ENCODE measurements at places on chromosomes 2 and 18.

- ATAC-seq: no peak
Measured at GRCh38 chr2:74191596-74192380, 6.6 kb upstream of the MTHFD2 start.

DNA sequence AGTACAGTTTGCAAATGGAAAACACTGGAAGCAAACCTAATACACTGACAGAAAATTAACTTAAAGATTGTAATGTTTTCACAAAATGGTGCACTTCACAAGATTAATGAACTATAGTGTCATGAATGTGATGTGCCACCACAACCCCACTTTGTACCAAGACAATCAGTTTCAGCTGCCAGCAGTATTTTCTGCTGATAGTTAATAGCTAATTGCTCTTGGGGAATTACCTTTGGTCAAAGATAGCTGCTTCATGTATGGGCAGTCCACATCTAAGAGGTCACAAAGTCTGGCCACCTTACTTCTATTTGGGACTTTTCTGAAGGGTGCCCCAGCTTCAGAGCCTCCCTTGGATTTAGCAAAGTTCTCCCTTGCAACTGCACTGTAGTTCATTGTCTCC lies 254.0 kb downstream of the CALCRL start:
- no peak for ATAC-seq

GRCh38 chr2:96688649-96689430 lies 46.3 kb downstream of the FER1L5 start:
- ATAC-seq: no peak

GRCh38 chr2:37026050-37026449 lies 58.1 kb downstream of the HEATR5B start:
- ATAC-seq: no peak

- ATAC-seq: no peak
Measured at GRCh38 chr2:170227951-170228350, 50.0 kb downstream of the MYO3B start.

- no peak for ATAC-seq
Measured at GRCh38 chr2:105646774-105647076, 98.0 kb upstream of the NCK2 start.

DNA sequence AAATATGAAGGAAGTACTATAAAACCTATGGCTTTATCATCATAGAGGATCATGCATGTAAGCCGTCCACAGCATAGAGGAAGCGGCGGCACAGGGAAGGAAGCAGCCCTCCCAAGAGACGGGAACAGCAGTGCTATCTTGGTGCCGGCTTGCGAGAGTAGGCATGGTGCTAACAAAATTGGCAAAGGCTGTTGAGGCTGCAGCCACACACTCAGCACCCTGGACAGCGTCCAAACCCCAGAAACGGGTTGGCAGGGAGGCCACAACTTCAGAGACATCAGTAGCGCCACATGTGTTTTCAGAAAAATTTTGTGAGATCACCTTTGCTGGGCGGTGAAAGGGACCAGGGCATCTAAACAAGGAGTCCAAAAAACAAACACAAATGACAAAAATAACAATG lies 37.7 kb downstream of the NETO1 start:
- no peak for ATAC-seq

DNA sequence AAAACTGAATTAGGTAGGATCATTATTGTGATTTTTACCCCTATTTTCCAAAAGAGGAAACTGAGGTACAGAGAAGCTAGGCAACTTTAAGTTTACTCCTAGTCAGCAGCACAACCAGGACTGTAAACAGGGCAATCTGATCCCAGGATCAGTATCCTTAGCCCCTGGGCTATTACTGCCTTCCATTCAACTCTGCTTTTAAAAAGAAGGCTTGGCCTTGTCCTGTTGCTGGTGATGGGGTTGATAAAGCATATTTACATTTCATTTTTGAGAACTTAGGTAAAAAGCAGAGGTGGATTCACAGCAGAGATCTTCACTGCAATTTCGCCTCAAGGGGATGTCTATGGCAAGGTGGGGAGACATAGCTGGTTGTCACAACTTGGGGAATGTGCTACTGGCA lies 148.5 kb downstream of the GALNT14 start:
- ATAC-seq: no peak

DNA sequence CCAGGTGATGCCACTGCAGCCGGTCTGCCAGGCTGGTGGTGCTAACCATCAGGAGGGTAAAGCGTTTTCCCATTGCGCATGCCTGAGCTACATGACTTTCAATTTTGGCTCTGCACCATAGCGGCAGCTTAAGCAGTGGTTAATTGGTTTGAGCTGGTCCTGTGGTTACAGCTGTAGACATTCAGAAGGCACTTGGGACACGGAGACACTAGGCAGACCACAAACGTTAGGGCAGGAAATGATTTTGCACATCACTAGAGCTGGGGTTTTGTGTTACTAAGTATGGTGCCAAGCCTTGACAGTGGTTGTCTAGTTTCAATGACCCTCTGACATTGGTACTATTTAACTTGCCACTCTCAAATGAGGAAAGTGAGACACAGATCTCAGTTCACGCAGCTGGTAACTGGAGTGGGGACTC lies 28.9 kb upstream of the CNOT11 start:
- ATAC-seq: peak; percentile 99

DNA sequence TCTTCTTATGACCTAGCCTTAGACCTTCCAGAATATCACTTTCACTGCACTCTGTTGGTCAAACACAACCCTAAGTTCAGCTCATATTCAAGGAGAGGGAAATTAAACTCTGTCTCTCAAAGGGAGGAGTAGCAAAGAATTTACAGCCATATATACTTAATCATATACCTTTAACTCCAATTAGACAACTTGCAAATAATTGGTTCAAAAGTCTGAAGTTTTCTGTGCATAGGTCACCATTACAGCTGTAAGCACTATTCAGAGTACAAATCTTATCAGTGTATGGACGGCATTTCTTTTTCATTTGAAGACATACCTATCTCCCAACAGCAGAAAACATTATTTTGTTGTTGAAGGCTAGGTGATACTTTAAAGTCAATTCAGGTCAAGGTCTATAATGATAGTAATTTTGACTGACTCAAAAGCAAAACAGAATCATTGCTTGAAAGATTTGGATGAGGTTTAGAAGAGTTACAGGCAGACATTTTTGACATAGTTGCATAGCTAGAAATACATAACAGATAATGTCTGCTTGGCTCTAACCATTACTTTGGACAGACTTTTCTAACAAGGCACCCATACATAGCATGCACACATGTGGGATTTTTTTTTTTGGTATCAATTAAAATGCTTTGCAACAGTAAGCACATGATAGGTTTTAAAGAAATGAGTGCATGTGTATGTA lies 131.5 kb downstream of the CPS1 start:
- ATAC-seq: no peak

DNA sequence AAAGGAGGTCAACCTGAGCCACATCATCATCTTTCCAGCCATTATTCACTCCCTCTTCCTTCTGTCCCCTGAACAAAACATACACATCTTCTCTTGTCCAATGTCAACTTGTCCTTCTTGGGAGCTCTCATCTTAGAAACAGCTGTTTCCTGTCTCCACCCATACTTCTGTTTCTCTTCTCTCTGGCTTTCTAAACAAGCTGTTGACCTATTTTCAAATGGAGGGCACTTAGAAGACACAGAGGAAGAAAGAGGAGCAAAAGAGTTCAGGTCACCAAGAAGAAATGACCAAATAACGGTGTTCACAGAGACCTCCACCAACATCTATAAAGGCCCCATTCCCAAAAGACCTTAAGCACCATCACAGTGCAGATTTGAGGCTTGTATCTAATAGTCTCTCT lies 355.9 kb upstream of the HNRNPA3 start:
- no peak for ATAC-seq

- ATAC-seq: peak; percentile 55
Measured at GRCh38 chr2:168192839-168193616, 54.4 kb downstream of the STK39 start.

DNA sequence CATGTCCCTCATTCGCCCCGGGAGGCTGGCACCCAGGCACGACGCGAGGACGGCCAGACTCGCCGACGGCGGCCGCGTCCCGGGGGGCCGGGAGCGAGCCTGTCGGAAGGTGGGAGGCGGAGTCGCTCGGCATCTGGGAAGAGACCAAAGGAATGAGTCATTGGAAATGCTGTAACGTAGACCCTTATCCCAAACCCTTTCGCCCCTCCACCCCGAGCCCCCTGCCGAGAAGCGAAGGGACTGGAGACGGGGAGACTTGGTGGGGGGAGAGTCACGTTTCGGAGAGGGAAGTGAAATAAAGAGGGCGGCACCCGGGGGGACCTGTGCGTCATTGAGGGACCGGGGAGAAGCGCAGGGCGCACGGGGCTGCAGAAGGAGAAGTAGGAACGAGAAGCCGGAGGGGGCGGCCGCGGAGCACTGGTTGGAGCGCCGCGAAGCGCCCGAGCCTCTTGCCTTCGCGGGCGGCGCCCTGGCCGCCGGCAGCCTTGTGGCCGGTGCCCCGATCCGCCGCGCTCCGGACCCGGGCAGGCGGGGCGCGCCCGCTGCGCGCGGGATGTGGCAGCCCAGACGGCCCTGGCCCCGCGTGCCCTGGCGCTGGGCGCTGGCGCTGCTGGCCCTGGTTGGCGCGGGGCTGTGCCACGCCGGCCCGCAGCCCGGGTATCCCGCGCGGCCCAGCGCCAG lies at the start of gene EMILIN2:
EMILIN2 (plus strand) TSS at position 371 of the 681 bp plus-strand sequence; CDS start at position 554, 183 bp downstream.
- peak; percentile 36 for ATAC-seq

DNA sequence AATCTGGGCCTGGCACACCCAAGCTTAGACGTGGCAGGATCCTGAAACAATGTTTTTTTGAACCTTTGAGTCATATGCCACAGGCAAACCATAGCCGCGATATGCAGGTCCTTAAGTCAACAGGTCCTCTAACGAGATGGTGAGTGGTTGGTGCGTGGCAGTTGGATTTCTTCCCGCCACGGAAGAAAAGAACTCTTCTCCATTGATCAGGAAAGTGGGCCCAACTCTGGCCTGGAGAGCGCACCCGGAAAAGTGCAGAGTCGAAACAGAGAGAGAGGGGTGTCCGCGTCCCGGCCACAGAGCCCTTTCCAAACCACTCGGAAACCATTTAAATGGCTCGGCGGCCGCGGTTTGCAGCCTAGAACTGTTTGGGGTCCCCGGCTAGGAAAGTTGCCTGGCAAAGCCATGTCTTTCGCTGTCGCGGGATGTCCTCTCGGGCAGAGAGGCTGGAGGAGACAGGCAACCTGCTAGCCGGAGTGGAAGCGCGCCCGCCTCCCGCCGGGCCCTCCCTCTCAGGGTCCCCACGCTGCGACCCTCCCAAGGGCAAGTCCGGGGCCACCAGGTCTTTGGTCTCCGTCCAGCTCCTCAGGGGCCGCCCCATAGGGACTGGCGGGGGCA lies 777 bp downstream of the GALNT3 start:
- peak; percentile 34 for ATAC-seq

- no peak for ATAC-seq
Measured at GRCh38 chr18:35063875-35064690, 22.9 kb downstream of the MAPRE2 start.

GRCh38 chr2:20194097-20195015 lies 30.6 kb downstream of the SDC1 start:
- no peak for ATAC-seq

DNA sequence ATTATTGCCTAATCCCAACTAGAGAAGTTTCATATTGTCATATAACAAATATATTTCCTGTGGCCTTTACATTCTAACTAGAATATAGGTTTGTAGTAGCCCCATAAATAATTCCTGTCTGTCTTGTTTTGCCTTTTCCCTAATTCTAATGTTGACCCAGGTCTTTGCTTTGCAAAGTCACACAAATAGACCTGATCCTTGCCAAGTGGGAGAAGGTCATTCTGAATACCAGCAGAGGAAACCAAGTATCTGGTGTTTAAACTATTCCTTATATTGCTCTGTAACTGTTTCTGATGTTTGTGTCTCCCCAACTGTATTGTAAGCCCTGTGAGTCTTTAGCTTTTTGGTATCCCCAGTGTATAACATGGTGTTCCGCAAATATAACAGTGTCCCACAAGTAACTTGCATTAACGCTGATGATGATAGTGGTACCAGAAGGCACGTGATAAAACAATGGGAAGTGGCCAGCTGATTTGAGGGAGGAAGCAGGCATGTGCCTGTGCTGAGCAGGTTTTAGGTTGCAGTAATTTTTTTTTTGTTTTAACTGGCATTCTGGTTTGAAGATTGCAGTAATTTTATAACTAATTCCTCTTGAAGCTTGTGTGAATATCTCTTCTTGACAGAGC lies 11.1 kb downstream of the HADHB start:
- no peak for ATAC-seq

DNA sequence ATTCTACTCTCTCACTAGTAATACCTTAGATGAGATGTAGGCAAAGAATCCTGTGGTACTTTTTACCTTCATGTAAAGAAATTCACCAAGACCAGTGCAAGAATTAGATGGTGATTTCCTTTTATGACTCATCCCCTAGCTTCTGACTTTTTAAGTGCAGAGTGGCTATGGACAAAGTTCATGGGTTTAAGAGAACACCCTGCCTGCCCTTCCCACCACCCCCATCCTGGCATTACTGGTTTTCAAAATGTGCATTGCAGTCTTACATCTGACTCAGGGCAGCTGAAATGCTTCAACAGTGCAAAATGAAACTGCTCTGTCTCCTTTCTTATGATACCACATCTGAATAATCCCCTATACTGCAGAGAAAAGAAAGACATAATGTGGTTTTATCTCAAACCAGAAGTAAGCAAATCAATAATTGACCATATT lies 22.6 kb downstream of the MAIP1 start:
- ATAC-seq: peak; percentile 91

GRCh38 chr2:241211276-241211675 lies 22.8 kb downstream of the ANO7 start:
- no peak for ATAC-seq

GRCh38 chr2:161165266-161165665 lies 5.0 kb downstream of the TANK start:
- ATAC-seq: no peak

- ATAC-seq: no peak
Measured at GRCh38 chr2:147520817-147521216, 324.0 kb upstream of the ACVR2A start.

DNA sequence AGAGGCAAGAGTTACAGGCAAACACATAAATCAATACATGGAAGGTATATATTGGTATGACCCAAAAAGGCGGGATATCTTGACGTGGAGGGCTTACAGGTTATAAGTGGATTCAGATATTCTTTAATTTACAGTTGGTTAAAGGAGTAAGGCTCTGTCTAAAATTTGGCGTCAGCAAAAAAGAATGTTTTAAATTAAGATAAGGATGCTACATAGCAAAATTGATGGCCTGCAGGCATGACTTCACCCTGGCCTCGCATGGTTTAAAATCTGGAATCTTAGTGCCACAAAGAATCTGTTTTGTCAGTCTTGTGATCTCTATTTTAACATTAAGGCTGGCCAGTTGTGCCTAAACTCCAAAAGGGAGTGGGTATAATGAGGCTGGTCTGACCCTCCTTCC lies 58.4 kb upstream of the REL start:
- ATAC-seq: no peak

DNA sequence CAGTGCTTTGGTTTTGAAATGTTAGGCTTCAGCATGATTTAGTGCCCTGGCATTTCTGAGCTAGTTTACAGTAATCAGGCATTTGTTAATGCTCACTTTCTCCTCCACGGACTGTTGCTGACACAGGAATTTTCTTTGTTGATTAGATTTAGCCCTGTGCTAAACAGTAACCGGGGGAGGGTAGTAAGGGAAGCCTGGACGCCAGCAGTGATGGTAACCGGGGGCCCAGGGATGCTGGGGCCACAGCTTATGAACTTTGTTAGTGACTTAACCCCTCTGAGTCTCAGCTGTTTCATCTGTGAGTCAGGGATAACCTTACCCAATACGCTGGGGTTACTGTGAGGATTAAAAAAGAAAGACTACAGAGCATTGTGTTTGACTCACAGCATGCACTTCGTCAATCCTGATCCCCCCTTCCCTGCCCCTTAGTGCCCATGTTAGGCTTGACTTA lies 33.5 kb downstream of the KLHL29 start:
- ATAC-seq: no peak
